ENCODE measurements at places on chromosomes 1 and 21. TPM values are rescaled to one million over a fixed set of nuclear protein-coding genes. Genes with fewer than 3 reads are reported as not detected.
A peak's percentile ranks its signal among the peaks of the same experiment; 100 is the strongest.

EPHA2 gene
- total RNA-seq: 6.4 TPM

FOXJ3 gene
- 49.9 TPM for total RNA-seq

C8B gene
- total RNA-seq: not detected

NPHS2 gene
- not detected for total RNA-seq

SAMD11 gene
- 2.1 TPM for total RNA-seq

ADGRL2 gene
- 49.4 TPM for total RNA-seq

PCSK9 gene
- total RNA-seq: not detected

GRCh38 chr1:33060579-33061083 lies 20.3 kb upstream of the AZIN2 start:
- no peaks in the 10 kb centered on the region for H3K4me1 ChIP-seq
- H3K27ac ChIP-seq: peak overlapping the region; percentile 41
- H3K36me3 ChIP-seq: no peaks in the 10 kb centered on the region
- DNase-seq: peak; percentile 79

DNA sequence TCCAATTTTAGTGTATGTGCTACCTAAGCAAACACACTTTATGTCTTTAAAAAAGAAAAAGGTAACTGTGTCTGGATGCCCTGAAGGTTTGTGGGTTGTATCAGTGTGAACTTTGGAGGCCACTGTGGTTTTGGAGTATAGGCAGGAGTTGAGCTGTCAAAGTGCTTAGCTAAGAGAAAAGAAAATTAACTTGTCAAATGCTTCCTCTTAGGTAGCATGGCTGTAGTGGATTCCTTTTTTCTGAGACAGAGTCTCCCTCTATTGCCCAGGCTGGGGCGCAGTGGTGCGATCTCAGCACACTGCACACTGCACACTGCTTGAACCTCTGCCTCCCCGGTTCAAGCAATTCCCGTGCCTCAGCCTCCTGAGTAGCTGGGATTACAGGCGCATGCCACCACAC lies 11.2 kb upstream of the SLC41A1 start:
- H3K36me3 ChIP-seq: no peaks in the 10 kb centered on the region
- no peaks in the 10 kb centered on the region for H3K4me1 ChIP-seq
- no peak overlapping the region for H3K27ac ChIP-seq
- no peak overlapping the region for H3K4me3 ChIP-seq
- DNase-seq: no peak

GRCh38 chr1:25906644-25907300 lies 553 bp upstream of the STMN1 start:
- DNase-seq: no peak
- peak overlapping the region; percentile 61 for H3K4me3 ChIP-seq
- no peaks in the 10 kb centered on the region for H3K36me3 ChIP-seq
- no peaks in the 10 kb centered on the region for H3K4me1 ChIP-seq

DNA sequence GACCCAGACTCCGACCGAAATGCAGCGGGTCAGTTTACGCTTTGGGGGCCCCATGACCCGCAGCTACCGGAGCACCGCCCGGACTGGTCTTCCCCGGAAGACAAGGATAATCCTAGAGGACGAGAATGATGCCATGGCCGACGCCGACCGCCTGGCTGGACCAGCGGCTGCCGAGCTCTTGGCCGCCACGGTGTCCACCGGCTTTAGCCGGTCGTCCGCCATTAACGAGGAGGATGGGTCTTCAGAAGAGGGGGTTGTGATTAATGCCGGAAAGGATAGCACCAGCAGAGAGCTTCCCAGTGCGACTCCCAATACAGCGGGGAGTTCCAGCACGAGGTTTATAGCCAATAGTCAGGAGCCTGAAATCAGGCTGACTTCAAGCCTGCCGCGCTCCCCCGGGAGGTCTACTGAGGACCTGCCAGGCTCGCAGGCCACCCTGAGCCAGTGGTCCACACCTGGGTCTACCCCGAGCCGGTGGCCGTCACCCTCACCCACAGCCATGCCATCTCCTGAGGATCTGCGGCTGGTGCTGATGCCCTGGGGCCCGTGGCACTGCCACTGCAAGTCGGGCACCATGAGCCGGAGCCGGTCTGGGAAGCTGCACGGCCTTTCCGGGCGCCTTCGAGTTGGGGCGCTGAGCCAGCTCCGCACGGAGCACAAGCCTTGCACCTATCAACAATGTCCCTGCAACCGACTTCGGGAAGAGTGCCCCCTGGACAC lies 534 bp downstream of the C1orf56 start:
- no peaks in the 10 kb centered on the region for H3K27me3 ChIP-seq
- H3K36me3 ChIP-seq: peaks cover 16% of the 10 kb centered on the region
- H3K27ac ChIP-seq: peak overlapping the region; percentile 89
- peaks cover 29% of the 10 kb centered on the region for H3K4me1 ChIP-seq

Measured in sigmoid colon (tissue), 7 donors.